ENCODE measurements at places on chromosomes 16 and 17.

DNA sequence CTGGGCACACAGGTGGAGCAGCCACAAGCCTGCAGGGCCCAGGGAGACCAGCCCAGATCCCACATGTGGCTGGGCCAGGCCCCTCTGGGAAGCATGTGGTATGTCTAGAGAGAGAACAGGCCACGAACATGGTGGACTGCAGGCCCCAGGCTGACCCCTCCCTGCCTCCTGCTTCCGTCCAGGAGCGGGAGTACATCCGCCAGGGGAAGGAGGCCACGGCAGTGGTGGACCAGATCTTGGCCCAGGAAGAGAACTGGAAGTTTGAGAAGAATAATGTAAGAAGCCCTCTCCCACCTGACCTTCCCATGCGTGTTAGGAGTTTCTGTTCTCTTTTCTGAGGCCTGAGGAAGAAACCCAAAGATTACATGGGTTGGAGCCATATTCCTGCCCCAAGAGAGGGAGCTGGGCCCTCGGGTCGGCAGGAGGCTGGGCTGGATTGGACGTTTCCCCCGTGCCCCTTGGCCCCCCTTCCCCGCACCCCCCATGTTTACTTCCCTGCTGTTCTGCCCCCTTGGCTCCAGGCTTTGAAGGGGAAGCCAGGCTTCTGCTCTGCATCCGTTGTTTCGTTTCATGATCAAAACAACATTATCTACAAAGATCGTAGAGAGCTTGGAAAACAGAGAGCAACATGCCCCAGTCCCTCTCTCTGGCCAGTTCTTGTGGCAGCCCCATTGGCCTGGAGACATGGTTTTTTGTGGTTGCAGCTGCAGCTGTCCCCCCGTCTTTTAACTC lies 5.7 kb upstream of the TCAP start:
- no peak for DNase-seq

DNA sequence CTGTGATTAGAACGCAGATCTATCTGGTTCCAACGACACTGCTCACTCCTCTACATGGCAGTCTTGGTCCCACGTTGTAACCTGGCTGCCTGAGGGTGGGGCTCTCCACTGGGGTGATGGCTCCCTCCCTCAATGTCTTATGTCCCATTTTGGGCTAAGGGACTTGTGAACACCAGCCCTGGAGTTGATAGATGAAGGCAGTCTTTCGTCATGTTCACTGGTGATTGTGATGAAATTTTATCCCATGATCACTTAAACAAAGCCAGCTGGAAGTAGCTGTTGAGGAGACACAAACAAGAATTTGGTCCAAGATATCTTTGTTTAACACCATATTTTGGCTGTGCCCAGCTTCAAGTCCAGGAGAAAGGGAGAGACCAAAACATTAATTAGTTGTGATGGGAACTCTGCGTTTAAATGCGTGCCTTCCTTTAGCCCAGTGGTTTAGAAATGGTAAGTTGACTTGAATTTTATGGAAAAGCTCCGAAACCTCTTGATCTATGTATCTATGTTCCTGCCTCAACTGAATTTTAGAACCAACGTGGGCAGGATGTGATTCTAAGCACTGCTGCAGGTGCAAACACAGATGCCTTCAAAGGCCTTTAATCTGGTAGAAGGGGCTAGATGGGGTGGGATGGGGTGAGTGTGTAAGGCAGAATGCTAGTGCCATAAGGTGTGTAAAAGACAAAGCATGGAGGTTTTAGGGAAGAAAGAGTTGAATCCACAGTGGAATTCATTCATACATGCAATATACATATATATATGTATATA lies 186.8 kb upstream of the IRX3 start:
- DNase-seq = no peak

DNA sequence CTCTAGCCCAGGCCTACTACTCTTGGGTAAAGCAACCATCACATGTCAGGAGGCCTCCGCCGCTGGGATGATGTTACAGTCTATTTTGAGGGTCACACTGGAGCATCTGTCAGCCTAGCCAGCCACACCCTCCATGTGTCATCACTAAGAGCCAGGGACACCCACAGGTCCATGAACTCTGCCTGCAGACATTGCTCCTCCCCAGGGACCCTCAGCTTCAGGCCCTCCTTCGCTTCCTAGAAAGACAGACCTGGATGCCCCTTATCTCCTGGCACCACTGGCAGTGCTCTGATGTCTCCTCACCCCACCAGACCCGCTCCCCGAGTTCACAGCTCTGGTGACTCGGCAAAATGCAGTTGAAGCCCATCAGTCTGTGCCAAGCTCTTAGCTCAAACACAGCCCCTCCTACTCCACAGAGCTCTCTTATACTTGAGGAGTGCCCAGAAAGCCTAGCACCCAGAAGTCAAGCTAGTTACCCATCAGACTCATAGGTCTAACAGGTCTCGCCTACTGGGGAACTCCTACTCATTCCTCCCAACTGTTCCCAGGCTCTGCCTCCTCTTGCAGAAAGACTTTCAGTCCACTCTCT lies 5.9 kb downstream of the RANBP10 start:
- DNase-seq = no peak

DNA sequence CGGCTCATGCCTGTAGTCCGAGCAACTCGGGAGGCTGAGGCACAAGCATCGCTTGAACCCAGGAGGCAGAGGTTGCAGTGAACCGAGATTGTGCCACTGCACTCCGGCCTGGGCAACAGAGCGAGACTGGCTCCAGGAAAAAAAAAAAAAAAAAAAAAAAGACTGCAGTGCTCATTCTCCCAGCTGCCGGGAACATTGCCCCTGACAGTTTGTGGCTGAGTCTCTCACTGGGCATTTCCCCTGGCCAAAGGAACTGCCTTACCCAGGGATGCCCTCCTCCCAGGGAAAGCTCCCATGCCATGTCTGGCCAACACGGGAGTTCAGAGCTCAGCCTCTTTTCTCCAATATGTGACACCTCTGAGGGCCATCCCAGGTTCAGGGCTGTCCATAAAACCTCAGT lies 21.3 kb upstream of the USP10 start:
- DNase-seq = no peak

GRCh38 chr16:19515757-19516156 lies 6.1 kb downstream of the GDE1 start:
- DNase-seq = no peak

DNA sequence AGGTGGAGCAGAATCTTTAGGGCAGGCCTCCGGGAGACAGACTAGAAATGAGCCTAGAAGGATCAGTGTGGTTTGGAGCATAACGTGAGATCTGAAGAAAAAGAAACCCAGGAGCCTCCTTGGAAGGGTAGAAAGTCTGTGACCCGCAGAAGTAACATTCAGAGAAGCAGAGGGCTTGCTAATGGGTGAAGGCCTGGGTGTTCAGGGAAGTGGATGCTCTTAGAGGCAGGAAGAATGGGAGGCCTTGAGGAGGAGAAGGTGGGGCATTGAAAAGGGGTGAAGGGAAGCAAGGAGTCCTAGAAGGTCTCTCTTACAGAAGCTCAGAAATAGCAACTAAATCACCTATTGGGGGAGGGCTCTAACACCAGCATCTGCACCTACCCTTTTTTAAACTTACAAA lies 20.3 kb downstream of the GPT2 start:
- DNase-seq = no peak

- no peak for DNase-seq
Observed at GRCh38 chr17:66676421-66676820, 158.5 kb upstream of the CACNG5 start.

DNA sequence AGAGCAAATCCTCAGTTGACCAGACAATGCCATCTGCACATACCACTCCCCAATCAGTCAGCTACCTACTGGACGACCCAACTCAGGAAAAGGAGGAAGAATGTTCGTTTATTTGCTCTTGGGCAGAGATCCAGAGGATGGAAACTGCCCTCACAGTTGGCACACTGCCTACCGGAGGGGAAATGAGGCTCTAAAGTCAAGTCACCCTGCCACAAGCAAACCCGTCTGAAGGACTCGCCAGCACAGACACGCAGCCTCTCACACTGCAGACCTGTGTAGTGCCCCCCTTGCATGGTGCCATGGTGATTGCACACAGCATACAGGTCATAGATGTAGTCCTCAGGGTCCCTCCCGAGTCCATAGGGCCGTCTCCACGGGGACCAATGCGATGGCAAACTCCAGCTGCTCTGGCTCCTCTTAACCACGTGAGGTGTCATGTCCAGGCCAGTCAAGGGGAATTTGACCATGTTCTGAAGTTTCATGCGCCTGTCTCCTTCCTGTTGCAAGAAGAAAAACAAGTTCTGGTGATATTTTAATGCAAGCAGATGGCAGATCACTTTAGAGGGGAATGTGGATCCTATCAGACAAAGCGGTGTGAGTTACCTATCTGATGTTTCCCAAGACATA lies 69.5 kb downstream of the USP31 start:
- no peak for DNase-seq

DNA sequence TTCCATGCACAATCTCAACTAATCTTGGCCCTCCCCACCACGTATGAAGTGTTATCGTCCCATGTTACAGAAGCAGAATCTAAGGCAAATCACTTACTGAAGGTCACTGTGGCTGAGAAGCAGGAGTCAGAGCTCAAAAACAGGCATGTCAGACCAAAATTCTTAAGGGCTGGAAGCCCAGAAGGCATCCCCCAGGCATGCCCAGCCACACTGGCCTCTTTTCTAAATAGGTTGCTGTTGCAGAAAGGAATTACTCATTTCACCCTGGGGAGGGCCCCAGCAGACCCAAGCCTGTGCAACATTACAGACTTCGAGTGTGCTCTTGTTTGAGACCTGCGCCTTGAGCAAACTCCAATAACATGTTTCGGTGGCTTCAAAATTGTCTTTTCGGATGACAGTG lies 194.1 kb downstream of the RBFOX1 start:
- no peak for DNase-seq

GRCh38 chr17:4898351-4898750 lies 985 bp upstream of the C17orf107 start:
- DNase-seq = no peak
